ENCODE measurements at places on chromosomes 4 and X. TPM values are rescaled to one million over a fixed set of nuclear protein-coding genes. Genes with fewer than 3 reads are reported as not detected.

Gene TKTL1
- not detected for total RNA-seq

DNA sequence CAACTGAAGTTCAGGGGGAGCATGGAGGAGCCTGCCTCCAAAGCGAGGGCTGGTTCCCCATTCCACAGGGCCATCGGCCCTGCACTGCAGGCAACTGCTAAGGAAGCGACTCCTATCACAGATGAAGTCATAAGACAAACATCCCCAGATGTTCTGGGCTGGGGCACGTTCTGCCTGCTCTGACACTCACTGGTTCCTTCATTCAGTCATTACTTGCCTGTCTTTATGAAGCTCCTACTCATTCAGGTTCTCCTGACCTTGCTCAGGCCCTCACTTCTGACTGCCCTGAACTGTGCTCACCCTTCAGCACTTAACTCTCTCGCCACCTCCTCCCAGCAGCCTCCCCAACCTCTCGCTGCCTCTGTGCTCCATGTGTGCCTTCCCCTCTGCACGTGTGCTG is 2.5 kb upstream of the SLC2A9 start:
- H3K27me3 ChIP-seq = no peaks in the 10 kb centered on the region
- no peak overlapping the region for H3K27ac ChIP-seq
- H3K36me3 ChIP-seq = no peaks in the 10 kb centered on the region
- H3K4me1 ChIP-seq = no peaks in the 10 kb centered on the region
- DNase-seq = no peak

- no peak for DNase-seq
- H3K27ac ChIP-seq = no peak overlapping the region
- no peaks in the 10 kb centered on the region for H3K36me3 ChIP-seq
Measured at GRCh38 chr4:31851946-31852345, 1131.8 kb downstream of the PCDH7 start.

DNA sequence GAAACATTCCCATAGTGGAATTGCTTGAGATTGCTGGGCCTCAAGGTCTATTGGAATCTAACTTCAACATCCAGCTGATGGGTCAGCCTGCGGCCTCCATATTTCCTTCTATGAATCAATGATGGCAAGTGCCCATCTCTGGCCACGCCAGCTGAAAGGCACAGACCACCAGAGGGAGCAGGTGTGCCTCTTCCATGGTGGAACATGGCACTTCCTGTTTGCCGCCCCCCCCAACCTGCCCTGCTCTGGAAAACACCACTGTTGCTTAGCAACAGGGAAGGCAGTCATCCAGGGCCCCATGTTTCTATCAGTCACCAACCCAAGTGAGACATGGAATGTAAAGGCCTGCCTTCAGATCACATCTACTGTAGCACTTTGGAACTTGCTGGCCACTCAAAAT is 11.6 kb downstream of the PAGE4 start:
- H3K4me3 ChIP-seq = no peak overlapping the region
- H3K36me3 ChIP-seq = no peaks in the 10 kb centered on the region
- peak; percentile 76 for DNase-seq

DNA sequence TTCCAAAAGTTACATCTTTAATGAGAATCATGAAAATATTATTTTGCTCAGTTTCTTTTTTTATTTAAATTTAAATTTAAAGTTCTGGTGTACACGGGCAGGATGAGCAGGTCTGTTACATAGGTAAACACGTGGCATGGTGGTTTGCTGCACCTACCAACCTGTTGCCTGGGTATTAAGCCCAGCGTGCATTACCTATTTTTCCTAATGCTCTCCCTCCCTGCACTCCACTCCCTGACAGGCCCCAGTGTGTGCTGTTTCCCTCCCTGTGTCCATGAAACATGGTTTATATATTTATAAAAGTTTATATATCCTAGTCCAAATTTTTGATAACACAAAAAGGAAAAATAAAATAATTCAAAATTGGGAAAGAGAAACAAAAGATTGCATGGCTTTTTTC is 4.0 kb downstream of the AFP start:
- H3K4me3 ChIP-seq = no peak overlapping the region
- no peaks in the 10 kb centered on the region for H3K4me1 ChIP-seq
- H3K36me3 ChIP-seq = no peaks in the 10 kb centered on the region
- no peak for DNase-seq
- no peaks in the 10 kb centered on the region for H3K27me3 ChIP-seq
